ENCODE measurements at places on chromosomes 13 and 19.
A peak's percentile ranks its signal among the peaks of the same experiment; 100 is the strongest.

DNA sequence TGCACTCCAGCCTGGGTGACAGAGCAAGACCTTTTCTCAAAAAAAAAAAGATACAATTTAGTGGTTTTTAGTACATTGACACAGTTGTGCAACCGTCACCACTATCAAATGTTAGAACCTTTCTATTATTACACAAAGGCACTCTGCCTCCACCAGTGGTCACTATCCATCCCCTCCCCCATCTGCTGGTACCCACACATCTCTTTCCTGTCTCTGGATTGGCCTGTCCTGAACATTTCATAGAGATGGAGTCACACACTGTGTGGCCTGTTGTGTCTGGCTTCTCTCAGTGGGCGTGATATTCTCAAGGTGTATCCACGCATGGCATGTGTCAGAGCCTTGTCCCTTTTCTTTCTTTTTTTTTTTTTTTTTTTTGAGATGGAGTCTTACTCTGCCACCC is 11.2 kb downstream of the KDM4B start:
- no peak for DNase-seq

- DNase-seq: no peak
Observed at GRCh38 chr13:20715330-20715712, 11.8 kb downstream of the IL17D start.

GRCh38 chr13:42867232-42867631 is 85.8 kb downstream of the FAM216B start:
- DNase-seq: no peak

DNA sequence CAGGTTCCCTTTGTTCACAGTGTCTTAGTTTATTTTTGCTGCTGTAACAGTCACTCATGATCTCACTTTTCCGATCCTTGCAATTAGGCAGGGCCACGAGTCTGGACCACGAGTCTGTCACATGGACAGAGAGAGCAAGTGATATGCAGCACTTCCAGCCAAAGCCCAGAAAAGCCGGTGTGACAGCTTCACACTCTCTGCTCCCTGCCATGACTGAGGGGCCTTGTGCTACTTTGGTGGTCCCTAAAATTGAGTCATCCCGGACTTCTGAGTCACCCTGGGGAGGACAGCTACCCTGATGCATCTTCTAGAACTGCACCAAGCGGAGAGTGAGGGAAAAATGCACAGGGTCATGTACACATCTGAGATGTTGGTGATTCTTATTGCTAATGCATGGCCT is 179.6 kb downstream of the EFNB2 start:
- no peak for DNase-seq

DNA sequence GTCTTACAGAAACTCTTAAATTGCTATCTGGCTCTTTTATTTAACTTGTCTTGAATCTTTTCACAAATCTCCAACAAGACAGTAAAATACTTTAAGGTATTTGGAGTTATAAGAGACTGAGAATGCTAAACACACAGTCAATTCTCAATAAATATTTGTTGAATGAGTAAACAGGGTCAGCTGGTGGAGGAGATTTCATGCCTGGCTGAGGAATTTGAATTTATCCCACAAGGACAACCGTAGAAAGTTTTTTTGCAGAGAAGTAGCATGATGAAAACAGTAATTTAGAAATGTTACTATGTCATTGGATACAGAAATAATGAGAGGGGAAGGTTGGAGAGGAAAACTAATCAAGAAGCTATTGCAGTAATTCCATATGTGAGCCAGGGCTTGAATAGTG is 1223.7 kb downstream of the PCDH17 start:
- DNase-seq: no peak

DNA sequence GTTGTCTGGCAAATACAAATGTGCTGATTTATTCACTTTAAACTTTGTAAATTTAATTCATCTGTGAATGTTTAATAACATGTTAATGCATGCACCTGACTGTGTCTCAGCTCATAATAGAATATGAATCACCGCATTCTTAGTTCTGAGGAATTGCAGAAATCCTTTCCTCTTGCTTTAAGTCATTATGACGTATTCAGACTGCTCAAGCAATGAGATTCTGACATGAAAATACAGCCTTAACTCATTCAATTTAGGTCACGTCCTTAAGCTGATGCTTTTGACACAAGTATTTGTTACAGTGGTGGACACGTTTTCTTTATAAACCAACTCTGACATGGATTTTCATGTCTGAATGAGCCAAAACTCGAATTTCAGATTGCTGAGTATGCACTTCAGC is 541.0 kb upstream of the KLF12 start:
- no peak for DNase-seq

DNA sequence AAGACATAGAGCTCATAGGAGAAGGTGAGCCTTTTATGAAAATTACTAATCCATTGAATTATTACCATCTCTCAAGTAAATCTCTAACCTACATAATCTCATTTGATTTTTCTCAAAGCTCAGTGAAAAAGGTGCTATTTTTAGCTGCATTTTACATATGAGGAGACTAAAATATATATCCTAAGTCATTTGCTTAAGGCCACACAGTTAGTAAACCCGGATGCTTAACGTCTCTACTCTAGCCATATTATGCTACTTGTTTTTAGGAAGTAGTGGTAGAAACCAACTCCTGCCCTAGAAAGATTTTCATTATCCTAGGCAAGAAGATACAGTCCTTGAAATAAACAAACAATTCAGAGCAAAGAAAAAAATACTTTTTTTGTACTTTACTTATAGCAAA is 108.9 kb downstream of the RBM26 start:
- DNase-seq: no peak

- DNase-seq: no peak
Observed at GRCh38 chr13:39451860-39452301, 151.1 kb downstream of the LHFPL6 start.

- no peak for DNase-seq
Observed at GRCh38 chr13:113855931-113856715, 7.8 kb downstream of the GAS6 start.

DNA sequence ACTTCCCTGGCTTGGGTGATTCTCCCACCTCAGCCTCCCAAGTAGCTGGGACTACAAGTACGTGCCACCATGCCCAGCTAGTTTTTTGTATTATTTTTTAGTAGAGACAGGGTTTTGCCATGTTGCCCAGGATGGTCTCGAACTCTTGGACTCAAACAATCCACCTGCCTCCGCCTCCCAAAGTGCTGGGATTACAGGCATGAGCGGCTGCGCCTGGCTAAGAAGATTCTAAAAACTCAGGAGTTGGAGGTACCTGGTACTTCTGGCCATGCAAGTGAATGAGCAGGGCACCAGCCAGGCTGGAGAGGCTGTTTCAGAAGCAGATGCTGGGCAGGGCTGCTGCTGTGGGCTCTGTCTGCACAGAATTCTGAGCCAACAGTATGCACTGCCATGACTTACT is 6.1 kb downstream of the MZF1 start:
- no peak for DNase-seq

DNA sequence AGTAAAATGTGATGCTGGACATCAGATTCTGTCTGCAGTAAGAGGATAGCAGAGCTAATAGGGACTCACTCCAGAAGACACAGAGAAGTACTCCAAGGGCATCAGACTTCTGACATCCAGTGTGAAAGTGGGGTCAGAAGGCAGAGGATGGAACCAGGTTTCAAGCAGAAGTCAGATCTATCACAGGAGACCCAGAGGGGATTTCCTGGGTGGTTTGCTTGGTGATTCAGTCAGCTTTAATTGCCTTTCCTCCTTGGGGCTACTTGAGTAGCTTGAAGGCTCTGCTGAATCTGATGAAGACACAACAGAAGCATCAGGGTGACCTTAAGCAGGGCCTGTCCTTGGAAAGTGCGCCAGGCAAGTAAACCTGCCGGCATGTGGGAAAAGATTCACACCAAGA is 300.6 kb downstream of the COG6 start:
- DNase-seq: no peak

DNA sequence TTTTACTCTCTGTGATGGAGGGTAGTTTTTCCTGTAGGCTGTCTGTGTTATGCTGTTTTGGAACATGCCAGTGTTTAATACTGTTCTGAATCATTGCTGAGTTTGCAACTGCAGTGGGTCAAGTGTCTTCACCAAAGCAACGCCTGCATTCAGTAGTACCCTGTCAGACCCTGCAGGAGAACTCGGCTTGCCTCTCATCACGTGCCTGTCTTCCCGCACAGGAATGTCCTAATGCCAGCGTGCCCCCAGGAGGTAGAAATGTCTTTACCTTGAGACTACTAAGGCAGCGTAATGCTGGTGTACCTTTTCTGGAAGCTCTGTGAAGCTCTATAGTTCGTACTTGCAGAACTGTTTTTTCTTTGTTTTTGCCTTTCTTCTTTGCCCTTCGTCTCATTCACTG is 42.3 kb downstream of the POLR1D start:
- DNase-seq: no peak

DNA sequence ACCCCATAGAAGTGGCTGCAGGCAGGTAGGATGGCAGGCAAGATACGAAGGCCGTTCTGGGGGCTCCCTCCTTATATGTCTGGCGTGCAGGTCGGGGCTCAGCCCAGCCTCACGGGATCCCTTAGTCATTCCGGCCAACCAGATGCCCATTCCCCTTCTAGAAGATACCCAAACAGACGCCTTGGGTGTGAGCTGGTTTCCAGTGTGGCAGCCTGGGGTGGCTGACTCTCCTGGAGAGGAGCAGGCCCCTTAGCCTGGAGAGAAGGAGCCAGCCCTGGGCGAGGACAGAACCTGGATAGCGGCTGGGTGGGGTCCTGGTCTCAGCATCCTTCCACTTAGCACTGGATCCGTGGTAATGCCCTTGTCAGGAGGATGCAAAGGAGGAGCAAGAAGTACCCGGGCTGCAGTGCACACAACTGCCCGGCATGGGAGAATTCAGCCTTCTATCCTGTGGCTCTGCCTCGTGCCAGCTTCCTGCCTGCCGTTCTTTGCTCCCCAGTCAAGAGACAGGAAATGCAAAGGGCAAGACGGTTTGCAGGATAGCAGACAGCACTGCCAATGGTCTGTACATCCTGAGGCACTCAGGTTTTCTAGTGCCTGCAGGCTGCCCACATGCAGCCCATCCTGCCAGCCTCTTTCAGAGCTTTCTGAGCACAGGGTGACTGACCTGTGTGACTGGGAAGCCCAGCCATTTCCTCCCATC is 56.7 kb upstream of the WASF3 start:
- no peak for DNase-seq

- DNase-seq: no peak
Observed at GRCh38 chr13:87129602-87130300, 541.4 kb upstream of the SLITRK5 start.

DNA sequence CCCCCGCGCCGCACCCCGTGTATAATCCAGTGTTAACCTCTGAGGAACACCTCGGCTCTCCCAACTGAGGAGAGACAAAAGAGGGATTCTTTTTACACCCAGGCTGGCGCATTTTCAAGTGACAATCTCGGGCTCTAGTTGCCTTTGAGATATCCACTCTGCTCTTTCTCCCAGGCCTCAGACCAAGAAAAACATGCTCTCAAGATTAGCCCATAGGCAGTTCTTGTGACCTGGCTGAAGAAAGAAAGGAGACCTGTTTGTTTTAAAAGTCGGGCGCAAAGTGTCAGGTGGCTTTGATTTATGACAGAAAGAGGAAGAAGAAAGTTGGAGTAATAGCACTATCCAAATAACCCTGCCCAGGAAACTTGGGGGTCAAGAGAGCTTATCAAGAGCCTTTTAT is 27.3 kb downstream of the SHISA2 start:
- DNase-seq: no peak

- no peak for DNase-seq
Observed at GRCh38 chr13:50794226-50794625, 49.3 kb downstream of the DLEU7 start.

GRCh38 chr19:30341611-30342201 is 30.5 kb upstream of the ZNF536 start:
- DNase-seq: no peak

DNA sequence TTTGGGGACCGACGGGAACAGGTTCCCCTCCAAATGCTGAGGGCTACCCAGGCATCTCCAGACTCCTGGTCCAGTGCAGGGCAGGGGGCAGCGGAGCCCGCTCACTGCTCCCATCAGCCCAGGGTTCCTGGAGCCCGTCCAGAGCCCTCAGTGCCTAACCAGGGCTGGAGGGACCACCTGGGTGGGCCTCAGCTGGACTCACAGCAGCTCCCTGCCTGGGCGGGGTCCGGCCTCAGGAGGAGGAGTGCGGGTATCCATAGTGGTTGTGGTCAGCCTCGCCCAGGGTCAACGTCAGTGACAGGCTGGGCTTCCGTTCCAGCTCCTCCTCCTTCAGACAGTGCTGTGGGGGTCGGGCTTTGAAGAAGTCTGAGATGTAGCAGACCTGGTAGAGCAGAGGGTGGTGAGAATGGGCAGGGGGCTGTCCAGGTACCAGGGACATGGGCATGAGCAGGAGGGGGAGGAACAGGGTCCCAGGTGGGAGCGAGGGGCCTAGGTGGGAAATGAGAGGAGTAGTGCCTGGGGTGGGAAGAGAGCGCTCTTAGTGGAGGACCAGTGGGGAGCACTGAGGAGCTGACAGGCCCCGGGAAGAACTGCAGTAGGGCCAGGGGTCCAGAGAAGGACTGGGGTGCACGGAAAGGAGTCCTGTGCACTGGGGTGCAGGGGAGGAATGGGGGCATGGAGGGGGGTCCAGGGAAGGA is 9.9 kb downstream of the PLPP2 start:
- no peak for DNase-seq

DNA sequence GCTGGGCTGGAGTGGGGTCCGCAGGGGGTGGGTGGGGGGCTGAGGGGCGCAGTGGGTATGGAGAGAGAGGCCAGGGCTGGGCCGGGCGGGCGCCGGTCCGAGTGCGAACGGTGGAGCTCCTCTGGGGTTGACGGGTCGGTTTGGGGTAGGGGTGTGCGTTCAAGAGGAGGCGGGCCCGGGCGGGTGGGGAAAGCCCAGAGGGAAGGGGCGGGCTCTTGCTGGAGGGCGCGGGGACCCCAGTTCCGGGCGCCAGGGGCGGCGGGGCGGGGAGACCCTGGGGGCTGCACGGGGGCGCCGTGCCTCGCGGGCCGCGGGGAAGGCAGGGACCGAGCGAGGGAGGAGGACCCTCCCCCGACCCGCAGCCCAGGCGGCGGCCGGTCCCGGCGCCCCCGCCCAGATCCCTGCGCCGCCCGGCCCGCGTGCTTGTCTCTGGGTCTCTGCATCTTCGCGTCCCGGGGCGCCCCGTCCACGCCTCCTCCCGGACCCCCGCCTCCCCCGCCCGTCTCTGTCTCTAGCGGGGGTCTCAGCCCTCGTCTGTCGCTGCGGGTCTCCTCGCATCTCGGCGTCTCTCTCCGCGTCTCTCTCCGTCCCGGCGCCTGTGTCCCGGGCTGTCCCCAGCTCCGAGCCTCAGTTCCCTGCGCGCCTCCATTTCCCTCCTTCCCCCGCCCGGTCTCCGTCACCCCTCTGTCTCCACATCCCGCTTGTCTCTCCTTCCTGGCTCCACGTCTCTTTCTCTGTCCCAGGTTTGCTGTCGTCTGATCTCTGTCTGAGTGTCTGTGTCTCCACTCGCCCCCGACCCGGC is 8.3 kb upstream of the SHISA7 start:
- no peak for DNase-seq

DNA sequence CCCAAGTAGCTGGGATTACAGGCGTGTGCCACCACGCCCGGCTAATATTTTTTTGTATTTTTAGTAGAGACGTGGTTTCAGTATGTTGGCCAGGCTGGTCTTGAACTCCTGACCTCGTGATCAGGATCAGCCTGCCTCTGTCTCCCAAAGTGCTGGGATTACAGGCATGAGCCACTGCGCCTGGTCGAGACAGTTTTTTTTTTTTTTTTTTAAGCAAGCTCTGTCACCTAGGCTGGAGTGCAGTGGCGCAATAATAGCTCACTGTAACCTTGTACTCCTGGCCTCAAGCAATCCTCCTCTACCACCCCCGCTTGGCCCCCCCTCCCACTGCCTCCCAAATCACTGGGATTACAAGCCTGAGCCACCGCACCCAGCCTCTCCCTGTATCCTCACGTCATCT is 6.4 kb upstream of the MAP2K7 start:
- DNase-seq: no peak

- DNase-seq: peak; percentile 20
Observed at GRCh38 chr19:39341129-39341718, 997 bp upstream of the SAMD4B start.

GRCh38 chr13:21934284-21934683 is 263.4 kb downstream of the FGF9 start:
- no peak for DNase-seq
